CD4-positive, alpha-beta T cell treated with Interleukin-15 for 4 hours (primary cell): ENCODE measurements at places on chromosomes 11 and 22.
A peak's percentile ranks its signal among the peaks of the same experiment; 100 is the strongest.

- no peak for DNase-seq
These were observed 10.1 kb downstream of the SLC5A4 start for GRCh38 chr22:32245042-32245441.

- no peak for DNase-seq
These were observed 535.1 kb downstream of the KCNA4 start for GRCh38 chr11:29481738-29482137.

DNA sequence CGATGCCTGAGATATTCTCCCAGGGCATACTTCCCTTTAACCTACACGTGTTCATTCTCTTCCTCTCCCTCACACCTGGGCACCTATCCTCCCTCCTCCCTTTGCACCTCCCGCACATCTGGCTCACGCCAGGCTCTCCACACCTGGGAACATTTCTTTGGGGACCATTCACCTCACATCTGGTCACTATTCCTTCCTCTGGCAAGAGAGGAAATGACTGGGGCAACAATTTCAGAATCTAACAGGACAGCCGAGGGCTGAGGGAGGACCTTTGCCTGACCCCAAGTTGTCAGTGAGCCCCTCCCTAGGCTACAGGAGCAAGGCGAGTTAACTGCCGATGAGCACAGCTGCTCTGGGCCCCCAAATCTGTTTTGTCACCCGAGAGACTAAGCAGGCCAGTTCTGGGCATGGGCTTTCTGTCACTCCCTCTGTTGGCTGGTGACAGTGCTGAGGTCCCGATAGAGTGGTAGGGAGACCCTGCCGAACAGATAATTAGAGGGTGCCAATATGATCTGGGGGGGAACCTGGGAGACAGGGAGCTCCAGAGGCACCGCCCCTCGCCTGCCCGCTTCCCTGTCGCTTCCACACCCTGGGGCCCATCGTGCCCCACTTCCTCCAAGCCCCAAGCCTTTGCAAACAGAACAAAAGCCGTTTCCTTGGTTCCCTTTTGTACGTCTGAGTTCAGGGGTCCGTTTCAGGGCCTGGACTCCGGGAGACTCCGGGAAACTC lies 45.6 kb downstream of the EIF3F start:
- no peak for DNase-seq

GRCh38 chr22:37173709-37174108 lies 14.3 kb downstream of the C1QTNF6 start:
- DNase-seq: no peak

DNA sequence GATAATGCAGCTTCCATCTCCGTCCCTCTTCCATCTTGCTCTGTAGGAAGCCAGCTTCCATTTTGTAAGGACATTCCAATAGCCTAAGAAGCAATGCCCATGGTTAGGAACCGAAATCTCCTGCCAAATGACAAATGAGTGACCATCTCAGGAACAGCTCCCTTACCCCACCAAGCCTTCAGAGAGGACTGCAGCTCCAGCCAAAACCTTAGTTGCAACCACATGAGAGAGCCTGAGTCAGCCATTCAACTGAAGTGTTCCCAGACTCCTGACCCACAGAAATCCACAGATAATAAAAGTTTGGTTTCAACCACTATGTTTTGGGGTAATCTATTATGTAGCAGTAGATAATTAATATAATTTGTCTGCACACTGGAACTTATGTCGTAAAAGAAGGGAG lies 51.7 kb upstream of the LDLRAD3 start:
- DNase-seq: no peak

- peak; percentile 73 for DNase-seq
These were observed 25.9 kb upstream of the ATXN10 start for GRCh38 chr22:45645526-45646414.

GRCh38 chr11:78194490-78194889 lies 5.8 kb downstream of the USP35 start:
- no peak for DNase-seq

DNA sequence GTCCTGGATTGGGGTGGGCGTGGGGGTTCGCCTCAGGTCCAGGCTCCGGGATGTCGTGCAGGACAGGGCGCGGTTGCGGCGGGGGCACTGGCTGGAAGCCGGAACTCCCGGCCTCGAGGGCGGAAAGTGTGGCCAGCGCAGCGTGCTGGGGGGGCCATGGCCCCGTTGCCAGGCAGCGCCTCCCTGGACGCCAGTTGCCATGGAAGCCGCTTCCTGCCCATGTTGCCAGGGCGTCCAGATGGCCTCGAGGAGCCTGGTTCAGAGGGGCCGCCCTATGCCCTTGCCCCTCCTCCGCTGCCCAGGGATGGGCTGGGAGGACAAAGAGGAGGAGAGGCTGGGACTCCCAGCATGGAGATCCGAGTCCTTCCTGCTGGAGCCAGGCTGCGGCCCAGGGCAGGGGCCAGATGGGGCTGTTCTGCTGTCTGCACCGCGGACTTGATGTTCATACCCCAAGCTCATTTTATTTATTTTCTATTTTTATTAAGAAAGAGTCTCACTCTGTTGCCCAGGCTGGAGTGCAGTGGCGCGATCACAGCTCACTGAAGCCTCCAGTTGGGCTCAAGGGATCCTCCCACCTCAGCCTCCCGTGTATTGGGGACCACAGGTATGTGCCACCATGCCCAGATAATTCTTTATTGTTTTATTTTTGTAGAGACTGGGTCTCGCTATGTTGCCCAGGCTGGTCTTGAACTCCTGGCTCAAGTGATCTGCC lies 4.6 kb upstream of the CCDC188 start:
- no peak for DNase-seq

- no peak for DNase-seq
These were observed 224.6 kb downstream of the MN1 start for GRCh38 chr22:27576815-27577573.

DNA sequence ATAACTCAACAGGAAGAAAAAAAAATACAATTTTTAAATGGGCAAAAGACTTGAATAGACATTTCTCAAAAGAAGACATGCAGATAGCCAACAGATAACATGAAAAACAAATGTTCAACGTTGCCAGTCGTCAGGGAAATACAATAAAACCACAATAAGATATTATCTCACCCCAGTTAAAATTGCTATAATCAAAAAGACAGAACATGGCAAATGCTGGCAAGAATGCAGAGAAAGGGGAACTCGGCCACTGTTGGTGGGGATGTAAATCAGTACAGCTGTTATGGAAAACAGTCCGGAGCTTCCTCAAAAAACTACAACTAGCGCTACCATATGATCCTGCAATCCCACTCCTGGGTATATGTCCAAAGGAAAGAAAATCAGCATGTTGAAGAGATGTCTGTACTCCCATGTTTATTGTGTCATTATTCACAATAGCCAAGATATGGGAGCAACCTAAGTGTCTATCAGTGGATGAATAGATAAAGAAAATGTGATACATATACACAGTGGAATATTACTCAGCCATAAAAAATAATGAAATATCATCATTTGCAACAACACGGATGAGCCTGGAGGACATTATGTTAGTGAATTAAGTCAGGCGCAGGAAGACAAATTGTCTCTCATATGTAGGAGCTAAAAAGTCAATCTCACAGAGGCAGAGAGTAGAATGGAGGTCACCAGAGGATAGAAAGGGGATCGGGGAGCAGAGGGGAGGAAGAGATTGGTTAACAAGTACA lies 12.2 kb upstream of the CYTH4 start:
- no peak for DNase-seq

DNA sequence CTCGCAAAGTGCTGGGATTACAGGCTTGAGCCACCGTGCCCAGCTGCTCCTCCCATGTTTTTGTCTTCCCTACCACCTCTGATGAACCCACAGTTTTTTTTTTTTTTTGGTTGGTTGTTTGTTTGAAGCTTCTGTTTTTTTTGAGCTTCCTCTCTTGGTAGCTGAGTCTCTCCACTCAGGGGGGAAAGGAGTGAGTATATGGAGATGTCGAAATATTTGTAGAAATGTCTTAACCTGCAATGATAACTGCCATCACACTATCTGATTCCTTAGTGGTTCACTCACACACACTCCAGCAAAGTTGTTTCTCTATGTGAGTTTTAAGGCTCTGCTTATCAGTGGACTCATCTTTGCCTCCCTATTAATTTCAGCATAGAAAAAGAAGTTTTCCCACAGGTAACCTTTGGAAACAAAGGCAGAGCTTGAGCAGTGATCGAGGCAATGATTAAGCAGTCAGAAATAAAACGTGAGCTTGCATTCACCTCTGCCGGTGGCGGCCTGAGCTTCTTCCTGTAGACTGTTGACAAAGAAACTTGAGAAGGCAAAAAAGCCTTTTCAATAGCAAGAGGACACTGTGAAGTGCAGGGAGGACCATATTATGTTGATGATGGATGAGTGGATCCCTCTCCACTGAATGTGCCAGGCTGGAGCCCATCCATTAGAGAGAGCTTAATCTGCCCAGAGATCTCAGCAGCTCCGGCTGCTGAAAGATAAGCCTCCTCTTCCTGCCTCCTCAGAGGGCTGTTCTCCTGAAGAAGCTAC lies 29.0 kb upstream of the RASSF10 start:
- DNase-seq: no peak

DNA sequence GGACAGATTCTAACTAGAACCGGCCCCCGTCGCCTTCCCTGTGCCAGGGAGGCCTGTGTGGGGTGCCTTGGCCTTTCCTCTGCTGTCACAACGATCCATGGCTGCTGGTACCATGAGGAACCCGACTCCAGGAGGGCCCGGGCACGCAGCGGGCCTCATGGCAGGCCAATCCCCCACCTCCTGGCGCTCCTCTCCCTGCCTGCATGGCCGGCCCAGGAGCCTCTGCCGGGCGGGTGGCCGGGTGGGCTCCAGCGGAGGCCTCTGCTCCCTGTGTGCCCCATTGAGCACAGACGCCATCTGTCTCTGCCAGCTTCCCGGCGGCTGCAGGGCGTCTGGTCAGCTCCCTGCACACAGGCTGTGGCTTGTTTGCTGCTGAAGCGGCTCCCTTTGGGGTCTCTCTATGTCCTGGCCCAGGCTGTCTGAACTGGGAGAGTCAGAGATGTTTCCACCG lies 86.5 kb downstream of the MYEOV start:
- DNase-seq: no peak

DNA sequence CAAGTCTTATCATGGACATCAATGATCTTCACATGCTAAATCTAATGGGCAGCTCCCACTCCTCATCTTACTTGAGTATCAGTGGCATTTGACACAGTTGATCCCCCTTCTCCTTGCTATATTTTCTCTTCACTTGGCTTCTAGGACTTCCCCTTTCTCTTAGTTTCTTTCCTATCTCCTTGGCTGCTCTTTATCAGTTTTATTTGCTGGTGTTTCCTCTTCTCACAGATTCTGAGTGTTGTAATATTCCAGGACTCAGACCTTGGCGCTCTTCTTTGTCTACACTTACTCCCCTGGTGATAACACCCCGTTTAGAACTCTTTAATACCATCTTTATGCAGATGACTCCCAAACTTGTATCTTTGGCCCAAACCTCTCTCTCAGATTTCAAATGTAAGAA lies 33.9 kb upstream of the RASSF10 start:
- no peak for DNase-seq

- DNase-seq: no peak
These were observed 5.7 kb downstream of the SAA4 start for GRCh38 chr11:18230859-18231258.

- DNase-seq: no peak
These were observed 6.4 kb downstream of the RTN4RL2 start for GRCh38 chr11:57466680-57467079.

GRCh38 chr22:45949258-45949870 lies 27.6 kb downstream of the WNT7B start:
- no peak for DNase-seq

DNA sequence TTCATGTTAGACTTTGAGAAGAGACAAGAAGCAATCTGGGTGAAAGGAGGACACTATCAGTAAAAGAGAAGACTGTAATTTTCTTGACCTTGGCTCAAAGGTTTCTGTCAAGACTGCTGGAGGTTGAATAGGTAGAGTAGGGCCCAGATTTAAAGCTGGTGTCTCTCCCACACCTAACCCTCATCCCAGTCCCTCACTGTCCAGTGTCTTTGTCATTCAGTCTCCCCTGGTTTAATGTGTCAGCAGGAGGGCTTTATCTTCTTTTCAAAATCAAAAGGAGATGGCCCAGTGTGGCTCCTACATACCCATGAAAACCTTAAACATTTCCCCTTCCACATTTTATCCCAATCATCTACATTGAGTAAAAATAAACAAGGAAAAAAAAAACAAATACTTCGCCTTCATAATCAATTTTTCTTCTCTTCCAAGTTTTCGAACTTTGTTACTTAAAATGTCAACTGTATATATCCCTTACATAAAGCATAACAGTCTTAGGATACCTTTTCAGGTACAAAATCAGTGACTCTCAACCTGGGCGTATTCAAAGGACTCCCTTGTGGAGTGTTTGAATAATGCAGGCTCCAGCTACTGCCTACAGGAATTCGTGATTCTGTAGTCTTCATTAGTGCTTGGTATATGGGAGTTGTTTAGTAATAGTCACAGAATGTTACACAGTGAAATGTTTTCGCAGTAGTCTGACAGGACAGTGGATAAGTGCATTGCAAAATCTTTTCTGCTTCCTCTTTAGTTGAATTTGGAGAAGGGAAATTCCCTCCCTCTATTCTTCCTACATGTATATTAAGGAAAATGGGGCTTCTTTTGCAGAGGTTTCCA lies 87.2 kb downstream of the FAT3 start:
- DNase-seq: no peak

GRCh38 chr11:17764446-17765218 lies 30.1 kb downstream of the KCNC1 start:
- no peak for DNase-seq

GRCh38 chr22:20021196-20022181 lies 579 bp downstream of the TANGO2 start:
- no peak for DNase-seq

- DNase-seq: no peak
These were observed 10.9 kb downstream of the ACO2 start for GRCh38 chr22:41479671-41480396.

GRCh38 chr11:27945348-27945747 lies 162.6 kb downstream of the KIF18A start:
- no peak for DNase-seq

DNA sequence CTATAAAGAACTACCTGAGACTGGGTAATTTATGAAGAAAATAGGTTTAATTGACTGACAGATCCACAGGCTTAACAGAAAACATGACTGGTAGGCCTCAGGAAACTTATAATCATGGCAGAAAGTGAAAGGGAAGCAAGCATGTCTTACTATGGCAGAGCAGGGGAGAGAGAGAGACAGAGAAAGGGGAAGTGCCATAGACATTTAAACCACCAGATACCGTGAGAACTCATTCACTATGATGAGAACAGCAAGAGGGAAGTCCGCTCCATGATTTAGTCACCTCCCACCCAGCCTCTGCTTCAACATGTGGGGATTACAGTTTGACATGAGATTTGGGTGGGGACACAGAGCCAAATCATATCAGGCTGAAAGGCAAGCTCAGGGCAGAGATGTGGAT lies 327.1 kb upstream of the DDI1 start:
- DNase-seq: no peak

GRCh38 chr11:132289590-132290256 lies 919.3 kb downstream of the NTM start:
- no peak for DNase-seq

GRCh38 chr22:38276166-38276565 lies 3.4 kb upstream of the TMEM184B start:
- DNase-seq: no peak
